Panc1 (cell line): ENCODE measurements at places on chromosomes 1 and 21.
A peak's percentile ranks its signal among the peaks of the same experiment; 100 is the strongest.

GRCh38 chr1:119655154-119655553, 7.1 kb upstream of the ZNF697 start:
- H3K4me3 ChIP-seq = no peak overlapping the region
- DNase-seq = no peak
- no peaks in the 10 kb centered on the region for H3K36me3 ChIP-seq
- H3K27me3 ChIP-seq = peaks cover 65% of the 10 kb centered on the region
- H3K4me1 ChIP-seq = no peaks in the 10 kb centered on the region

GRCh38 chr1:225406976-225407725, 20.7 kb downstream of the LBR start:
- H3K36me3 ChIP-seq = peaks cover 18% of the 10 kb centered on the region
- no peak overlapping the region for H3K27ac ChIP-seq
- no peaks in the 10 kb centered on the region for H3K4me1 ChIP-seq
- H3K4me3 ChIP-seq = no peak overlapping the region
- no peak for DNase-seq
- H3K27me3 ChIP-seq = no peaks in the 10 kb centered on the region

GRCh38 chr1:203187304-203187685, 791 bp upstream of the CHI3L1 start:
- no peaks in the 10 kb centered on the region for H3K36me3 ChIP-seq
- no peak for DNase-seq
- no peaks in the 10 kb centered on the region for H3K4me1 ChIP-seq
- H3K4me3 ChIP-seq = no peak overlapping the region

- no peak overlapping the region for H3K4me3 ChIP-seq
- H3K27ac ChIP-seq = no peak overlapping the region
- no peak for DNase-seq
- H3K36me3 ChIP-seq = no peaks in the 10 kb centered on the region
Observed at GRCh38 chr21:34061983-34062382, 11.4 kb upstream of the MRPS6 start.

- no peak overlapping the region for H3K4me3 ChIP-seq
- H3K4me1 ChIP-seq = no peaks in the 10 kb centered on the region; the same call in none of the 2 replicates
- H3K27ac ChIP-seq = no peak overlapping the region
- DNase-seq = no peak
- H3K27me3 ChIP-seq = no peaks in the 10 kb centered on the region
Observed at GRCh38 chr1:115678141-115678540, 36.4 kb downstream of the VANGL1 start.

DNA sequence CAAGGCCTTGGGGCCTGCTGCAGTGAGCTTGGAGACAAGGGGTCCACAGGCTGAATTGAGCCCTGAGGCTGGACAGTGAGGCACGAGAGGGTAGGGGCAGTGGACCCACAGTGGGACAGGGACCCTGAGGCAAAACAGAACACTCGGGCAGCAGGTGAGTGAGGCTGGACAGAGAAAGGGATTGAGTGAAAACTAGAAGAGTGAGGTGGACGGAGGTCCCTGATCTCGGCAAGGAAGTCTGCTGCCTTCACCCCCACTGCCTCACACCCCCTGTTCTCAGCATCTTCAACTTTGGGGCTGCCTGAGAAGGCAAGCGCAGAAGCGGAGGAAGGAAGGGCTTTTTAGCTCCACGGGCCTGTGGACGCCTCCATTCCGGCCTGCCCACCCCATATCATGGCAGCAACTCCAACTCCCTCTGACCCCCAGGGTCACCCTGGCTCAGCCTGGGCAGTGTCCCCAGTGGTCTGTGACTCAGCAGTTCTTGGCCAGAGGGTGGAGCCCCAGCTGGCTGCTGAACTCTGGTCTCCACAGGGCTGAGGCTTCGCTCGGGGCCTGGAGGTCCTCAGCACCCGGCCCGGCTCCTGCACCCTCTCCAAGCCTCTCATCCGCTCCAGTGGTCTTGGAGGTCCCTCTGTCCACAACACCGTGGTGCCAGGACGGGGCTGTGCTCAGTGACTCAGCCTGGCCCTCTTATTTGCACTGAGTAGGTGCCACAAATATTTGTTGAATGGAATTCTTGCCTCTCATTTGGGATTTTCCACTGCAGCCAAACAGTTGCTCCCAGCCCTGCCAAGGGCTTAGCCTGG, 60.0 kb upstream of the EPS8L3 start:
- DNase-seq = no peak
- no peaks in the 10 kb centered on the region for H3K36me3 ChIP-seq
- no peak overlapping the region for H3K4me3 ChIP-seq
- H3K27me3 ChIP-seq = no peaks in the 10 kb centered on the region
- H3K27ac ChIP-seq = peak overlapping the region; percentile 98
- H3K4me1 ChIP-seq = peaks cover 59% of the 10 kb centered on the region

GRCh38 chr1:16716691-16717335, 23.5 kb upstream of the RNU1-4 start:
- H3K4me3 ChIP-seq = no peak overlapping the region
- DNase-seq = no peak

DNA sequence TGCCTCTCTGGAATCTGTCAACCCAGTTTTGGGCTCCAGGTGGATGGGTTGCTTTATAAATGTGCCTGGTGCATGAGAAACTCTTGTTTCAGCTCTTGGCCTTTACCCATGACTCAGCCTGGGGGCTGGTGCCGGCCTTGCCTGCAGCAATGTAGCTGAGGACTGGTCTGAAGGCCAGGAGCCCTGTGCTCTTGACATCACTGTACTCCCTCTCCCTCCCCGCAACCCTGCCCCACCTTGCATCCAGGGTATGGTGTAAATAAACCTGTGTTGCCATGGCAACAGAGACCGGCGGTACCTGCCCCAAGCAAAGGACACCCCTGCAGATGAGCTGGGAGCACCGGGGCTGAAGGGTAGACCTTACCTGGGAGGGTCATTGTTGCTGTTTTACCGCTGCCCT, 13.3 kb downstream of the FAM151A start:
- H3K4me3 ChIP-seq = no peak overlapping the region
- no peaks in the 10 kb centered on the region for H3K27me3 ChIP-seq

GRCh38 chr21:23725576-23725975, 1881.7 kb downstream of the MRPL39 start:
- no peak for DNase-seq
- no peak overlapping the region for H3K27ac ChIP-seq
- no peaks in the 10 kb centered on the region for H3K27me3 ChIP-seq
- no peak overlapping the region for H3K4me3 ChIP-seq

GRCh38 chr1:3417082-3417739, 37.3 kb upstream of the ARHGEF16 start:
- no peak overlapping the region for H3K27ac ChIP-seq
- H3K27me3 ChIP-seq = no peaks in the 10 kb centered on the region
- DNase-seq = no peak

- no peaks in the 10 kb centered on the region for H3K4me1 ChIP-seq
- no peaks in the 10 kb centered on the region for H3K27me3 ChIP-seq
- no peak overlapping the region for H3K27ac ChIP-seq
- no peaks in the 10 kb centered on the region for H3K36me3 ChIP-seq
Observed at GRCh38 chr1:14270821-14271220, 327.7 kb upstream of the KAZN start.

- H3K27me3 ChIP-seq = no peaks in the 10 kb centered on the region
- peak; percentile 68 for DNase-seq
- no peaks in the 10 kb centered on the region; the same call in 1 of the 2 replicates for H3K4me1 ChIP-seq
- H3K27ac ChIP-seq = no peak overlapping the region
- H3K36me3 ChIP-seq = no peaks in the 10 kb centered on the region
Observed at GRCh38 chr1:219385787-219386427, 212.2 kb downstream of the LYPLAL1 start.

- no peak overlapping the region for H3K4me3 ChIP-seq
- H3K27me3 ChIP-seq = no peaks in the 10 kb centered on the region
- no peak for DNase-seq
Observed at GRCh38 chr1:200183637-200184036, 156.1 kb downstream of the NR5A2 start.

- H3K4me3 ChIP-seq = no peak overlapping the region
- DNase-seq = no peak
- no peaks in the 10 kb centered on the region for H3K27me3 ChIP-seq
Observed at GRCh38 chr21:45136927-45137611, 62.7 kb downstream of the ADARB1 start.

DNA sequence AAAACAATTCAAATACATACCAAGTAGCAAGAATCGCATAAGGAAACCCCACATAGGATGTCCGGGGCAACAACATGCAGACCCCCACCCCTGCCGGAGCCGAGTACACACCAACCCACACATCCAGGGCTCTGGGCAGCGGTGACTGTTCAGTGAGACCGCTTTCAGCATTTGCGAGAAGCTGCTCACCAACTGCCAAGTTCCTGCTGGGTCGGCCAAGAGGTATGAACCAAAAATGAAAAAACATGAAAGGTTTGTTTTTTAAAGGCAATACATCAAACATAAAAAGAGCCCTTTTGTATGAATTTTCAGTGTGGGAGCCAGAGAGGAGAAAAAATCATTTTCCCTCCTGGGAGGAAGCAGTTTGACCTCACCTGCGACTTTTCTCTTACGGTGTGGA, 92.3 kb downstream of the SIM2 start:
- no peak for DNase-seq
- H3K4me1 ChIP-seq = peaks cover 11% of the 10 kb centered on the region; the same call in 1 of the 2 replicates
- H3K27me3 ChIP-seq = no peaks in the 10 kb centered on the region

DNA sequence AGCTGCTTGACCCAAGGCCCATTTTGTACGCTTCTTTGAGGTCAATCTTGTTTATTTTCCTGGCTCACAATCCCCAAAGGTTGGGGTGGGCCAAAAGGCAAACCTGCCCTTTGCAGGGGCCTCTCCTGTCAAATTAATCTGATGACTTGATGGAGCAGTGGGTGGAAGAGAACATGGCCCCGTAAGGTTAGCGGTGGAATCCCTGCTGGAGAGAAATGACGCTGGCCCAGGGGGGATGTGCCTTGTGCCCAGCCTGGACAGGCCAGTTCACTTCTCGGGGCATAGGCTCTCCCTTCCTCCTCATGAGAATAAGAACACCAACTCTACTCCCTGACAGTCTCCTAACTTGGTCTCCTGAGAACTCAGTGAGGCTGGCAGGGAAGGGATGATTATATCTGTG, 40.5 kb downstream of the C1orf198 start:
- H3K4me1 ChIP-seq = peaks cover 21% of the 10 kb centered on the region
- H3K27ac ChIP-seq = no peak overlapping the region
- no peaks in the 10 kb centered on the region for H3K27me3 ChIP-seq
- H3K4me3 ChIP-seq = no peak overlapping the region
- H3K36me3 ChIP-seq = no peaks in the 10 kb centered on the region

GRCh38 chr1:172343240-172344160, 77.0 kb upstream of the C1orf105 start:
- H3K4me1 ChIP-seq = peaks cover 15% of the 10 kb centered on the region
- no peak for DNase-seq
- no peaks in the 10 kb centered on the region for H3K36me3 ChIP-seq
- peak overlapping the region; percentile 16; the same call in 1 of the 2 replicates for H3K4me3 ChIP-seq
- H3K27ac ChIP-seq = peak overlapping the region; percentile 95

DNA sequence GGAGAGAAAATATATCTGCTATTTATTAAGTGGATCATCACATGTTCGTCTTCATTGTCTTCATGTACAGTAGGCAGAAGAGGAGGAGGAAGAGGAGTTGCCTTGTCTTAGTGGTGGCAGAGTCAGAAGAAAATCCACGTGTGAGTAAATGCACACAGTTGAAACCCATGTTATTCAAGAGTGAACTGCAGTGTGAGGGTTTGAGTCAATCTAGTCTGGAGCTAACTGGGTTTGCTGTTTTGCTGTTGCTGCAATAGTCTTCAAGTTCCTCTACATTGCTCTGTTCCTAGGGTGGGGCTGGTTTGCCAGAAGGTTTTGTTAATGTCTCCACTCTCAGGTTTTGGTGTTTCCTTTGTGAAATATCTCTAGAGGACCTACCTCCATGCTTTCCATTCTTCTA, 3.1 kb upstream of the CD1A start:
- H3K36me3 ChIP-seq = no peaks in the 10 kb centered on the region
- H3K4me1 ChIP-seq = no peaks in the 10 kb centered on the region
- H3K27me3 ChIP-seq = no peaks in the 10 kb centered on the region
- no peak for DNase-seq
- no peak overlapping the region for H3K27ac ChIP-seq

DNA sequence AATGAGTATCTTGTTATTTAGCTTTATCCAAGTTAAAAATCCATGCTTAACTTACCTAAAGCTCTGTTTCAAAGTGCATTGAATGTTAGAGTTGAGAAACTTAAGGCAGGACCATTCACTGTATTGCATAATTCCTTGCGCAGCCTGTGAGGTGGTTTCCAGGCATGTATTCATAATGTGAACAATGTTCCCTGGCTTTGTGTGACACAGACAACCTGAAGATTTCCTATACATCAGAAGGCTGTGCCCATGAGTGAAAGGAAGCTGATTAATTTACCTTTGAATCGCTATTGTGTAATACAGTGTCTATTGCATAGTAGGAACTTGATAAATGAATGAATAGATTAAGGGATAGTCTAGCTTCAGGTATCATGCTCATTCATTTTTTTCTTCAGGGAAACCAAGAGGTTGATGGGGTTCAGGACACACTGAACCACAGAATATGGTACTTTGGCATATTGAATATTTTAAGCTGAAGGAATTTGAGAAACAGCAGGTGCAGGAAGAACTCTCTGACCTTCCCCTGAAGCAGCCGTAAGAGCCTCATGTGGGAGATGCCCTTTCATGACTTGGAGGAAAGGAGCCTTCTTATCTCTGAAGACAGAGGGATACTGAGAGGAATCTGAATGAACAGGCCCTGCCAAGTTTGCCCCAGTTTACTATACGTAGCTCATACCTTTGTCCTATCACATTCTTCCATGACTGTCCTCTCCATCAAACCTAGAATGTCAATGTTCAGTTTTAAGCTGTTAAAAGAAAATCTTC, 88.6 kb upstream of the GNG12 start:
- no peaks in the 10 kb centered on the region for H3K27me3 ChIP-seq
- H3K27ac ChIP-seq = no peak overlapping the region
- no peak overlapping the region for H3K4me3 ChIP-seq
- peaks cover 4% of the 10 kb centered on the region; the same call in 1 of the 2 replicates for H3K4me1 ChIP-seq
- no peak for DNase-seq

DNA sequence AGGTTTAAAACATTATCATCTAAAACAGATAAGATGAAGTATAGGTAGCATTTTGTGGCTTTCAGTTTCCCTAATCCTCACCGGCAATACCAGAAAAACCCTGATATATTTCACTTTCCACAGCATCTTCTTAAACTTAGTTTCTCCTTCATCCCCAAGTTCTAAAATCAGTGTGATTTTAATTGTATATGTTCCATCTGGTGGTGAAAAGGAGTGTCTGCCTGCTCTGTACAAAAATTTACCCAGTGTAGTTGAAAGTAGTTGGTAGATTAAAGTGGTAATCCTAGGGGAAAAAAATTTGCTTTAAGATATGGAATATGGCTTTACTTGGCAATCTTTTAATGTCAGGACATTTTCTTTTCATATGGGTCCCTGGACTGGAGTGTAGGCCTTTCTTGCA, 74.3 kb downstream of the CEP350 start:
- H3K4me1 ChIP-seq = no peaks in the 10 kb centered on the region
- H3K4me3 ChIP-seq = no peak overlapping the region
- no peak overlapping the region for H3K27ac ChIP-seq
- H3K27me3 ChIP-seq = no peaks in the 10 kb centered on the region
- no peak for DNase-seq

- DNase-seq = no peak
- H3K27me3 ChIP-seq = 0 out of 2 replicates have a peak, but pooled peaks cover 2% of the 10 kb centered on the region
- H3K27ac ChIP-seq = no peak overlapping the region
- no peak overlapping the region for H3K4me3 ChIP-seq
Observed at GRCh38 chr1:33852711-33853110, 11.2 kb upstream of the HMGB4 start.

- H3K27ac ChIP-seq = no peak overlapping the region
- H3K4me1 ChIP-seq = no peaks in the 10 kb centered on the region
- no peaks in the 10 kb centered on the region for H3K36me3 ChIP-seq
- H3K27me3 ChIP-seq = no peaks in the 10 kb centered on the region
- no peak for DNase-seq
- no peak overlapping the region for H3K4me3 ChIP-seq
Observed at GRCh38 chr1:88398338-88398737, 285.7 kb upstream of the PKN2 start.
